Activated T-helper 1 cell treated with Interleukin-2 at 50 U/mL for 16 hours (primary cell): ENCODE measurements at places on chromosomes 6 and 20.

DNA sequence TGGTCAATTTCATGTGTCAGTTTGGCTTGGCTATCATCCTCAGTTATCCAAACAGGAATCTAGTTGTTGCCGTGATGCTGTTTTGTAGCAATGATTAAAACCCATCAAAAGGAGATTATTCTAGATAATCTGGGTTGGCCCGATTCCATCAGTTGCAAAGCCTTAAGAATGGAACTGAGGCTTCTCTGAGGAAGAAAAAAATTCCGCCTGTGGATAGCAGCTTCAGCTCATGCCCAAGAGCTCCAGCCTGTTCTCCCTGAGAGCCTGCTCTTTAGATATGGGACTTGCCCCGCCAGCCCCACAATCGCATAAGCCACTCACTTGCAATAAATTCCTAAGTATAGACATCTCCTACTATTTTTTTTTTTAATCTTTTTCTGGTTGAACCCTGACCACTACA, 61.5 kb downstream of the SEL1L2 start:
- no peak for DNase-seq

DNA sequence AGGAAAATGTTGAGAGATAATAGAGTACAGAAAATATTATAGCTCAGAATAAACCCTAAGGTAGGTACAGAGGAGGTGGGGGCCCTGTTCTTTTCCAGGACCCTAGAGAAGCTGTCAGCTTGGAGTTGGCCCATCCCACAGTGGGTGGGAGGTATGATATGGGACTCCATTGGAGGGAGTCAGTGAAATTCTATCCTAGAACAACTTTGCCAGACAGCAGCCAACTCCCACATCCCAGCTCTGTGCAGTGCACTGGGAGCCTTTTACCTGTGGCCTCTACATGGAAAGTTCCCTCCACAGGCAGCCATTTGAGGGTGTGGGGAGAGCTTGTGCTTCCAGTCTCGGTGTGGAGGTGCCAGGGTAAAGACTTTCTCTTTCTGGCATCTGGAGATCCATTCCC, 36.8 kb upstream of the CLIC5 start:
- no peak for DNase-seq

DNA sequence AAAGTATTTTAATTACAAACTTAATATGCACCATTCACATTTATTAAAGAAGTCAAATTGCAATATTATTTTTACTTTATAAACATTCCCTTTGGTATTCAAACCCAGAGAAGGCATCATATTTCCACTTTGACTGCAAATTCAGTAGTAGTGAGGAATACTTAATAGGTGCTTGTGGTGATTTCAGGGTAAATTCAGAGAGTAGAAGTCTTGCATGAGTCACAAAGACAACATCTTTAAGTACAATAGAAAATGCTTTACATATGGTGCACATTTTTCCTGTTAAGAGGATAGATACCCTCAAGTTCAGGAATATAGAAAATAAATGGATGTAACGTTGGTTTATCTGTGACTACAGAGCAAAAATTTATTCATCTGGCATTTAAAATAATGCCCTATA, 390.2 kb downstream of the TENT5A start:
- DNase-seq: no peak

DNA sequence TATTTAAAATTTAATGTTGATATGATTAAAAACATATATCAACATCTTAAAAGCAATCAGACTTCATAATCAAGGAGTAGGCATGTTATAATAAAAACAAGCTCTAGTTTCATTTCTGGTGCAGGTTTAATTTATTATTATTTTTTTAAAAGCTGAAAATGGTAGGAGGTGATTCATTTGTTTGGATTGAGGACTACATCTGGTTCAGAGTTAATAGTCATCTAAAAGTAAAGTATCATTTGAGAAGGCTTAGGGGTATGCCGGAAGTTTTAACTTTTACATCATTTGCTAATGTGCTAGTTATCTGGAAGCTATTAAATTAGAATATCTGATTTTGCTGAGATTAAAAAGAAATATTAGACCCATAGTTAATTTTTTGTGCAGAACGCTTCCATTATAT, 169.5 kb upstream of the LAMA2 start:
- no peak for DNase-seq

DNA sequence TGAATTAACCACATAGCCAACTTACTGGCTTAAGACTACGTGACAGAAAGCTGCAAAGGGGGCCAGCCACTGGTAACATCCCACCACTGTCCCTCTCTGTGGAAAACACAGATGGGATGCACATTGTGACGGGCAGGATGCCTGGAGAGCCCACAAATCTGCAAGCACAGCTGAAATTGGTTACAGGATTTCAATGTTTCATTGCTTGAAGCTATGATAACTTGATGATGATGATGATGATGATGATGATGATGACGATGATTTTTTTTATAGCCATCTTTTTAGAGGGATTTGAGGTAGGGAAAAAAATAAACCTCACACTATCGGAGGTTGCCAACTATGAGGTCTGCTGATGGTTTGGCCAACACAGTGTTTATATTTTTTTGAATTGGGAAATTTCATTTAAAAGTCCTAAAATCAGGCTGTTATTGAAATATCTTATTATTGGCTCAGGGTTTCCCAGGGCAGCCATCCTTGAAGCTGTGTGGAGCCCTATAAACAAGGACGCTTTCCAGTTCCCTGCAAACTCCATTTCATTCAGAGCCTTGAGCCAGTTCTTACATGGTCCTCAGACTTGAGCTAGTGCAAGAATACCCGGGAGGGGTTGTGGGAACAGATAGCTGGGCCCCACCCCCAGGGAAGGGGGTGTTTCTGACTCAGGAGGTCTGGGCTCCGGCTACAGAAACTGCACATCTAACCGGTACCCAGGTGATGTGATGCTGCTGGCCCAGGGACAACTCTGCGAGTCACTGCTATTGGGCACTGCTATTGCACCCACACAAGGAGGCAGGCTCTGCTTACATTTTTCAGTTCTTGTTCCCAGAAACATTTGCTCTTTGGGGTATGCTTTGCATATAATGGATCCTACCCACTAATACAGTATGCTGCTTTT, 27.1 kb downstream of the BCAS1 start:
- no peak for DNase-seq

DNA sequence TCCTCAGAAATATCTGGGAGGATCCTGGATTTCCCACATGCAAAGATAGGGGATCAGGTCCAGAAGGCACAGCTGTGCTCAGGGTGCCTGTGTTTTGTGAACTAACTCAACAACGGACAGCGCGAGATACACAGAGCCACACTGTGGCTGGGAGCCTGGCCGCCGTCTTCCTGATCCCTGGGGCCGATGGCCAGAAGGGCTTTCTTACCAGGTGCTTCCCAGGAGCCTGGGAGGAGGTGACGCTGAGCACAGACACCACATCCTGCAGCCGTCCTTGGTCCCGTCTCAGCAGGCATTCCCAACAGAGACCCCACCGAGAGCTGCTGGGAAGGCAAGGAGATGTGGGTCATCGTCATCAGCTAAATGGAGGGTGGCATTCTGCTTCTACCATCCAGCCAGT, 144.6 kb upstream of the AFDN start:
- no peak for DNase-seq

GRCh38 chr6:125363039-125363823, 61.5 kb upstream of the HDDC2 start:
- no peak for DNase-seq

GRCh38 chr6:73885393-73885792, 189.4 kb downstream of the CD109 start:
- DNase-seq: no peak

- peak; percentile 31 for DNase-seq
Observed at GRCh38 chr6:33592595-33593413, 12.7 kb upstream of the BAK1 start.

DNA sequence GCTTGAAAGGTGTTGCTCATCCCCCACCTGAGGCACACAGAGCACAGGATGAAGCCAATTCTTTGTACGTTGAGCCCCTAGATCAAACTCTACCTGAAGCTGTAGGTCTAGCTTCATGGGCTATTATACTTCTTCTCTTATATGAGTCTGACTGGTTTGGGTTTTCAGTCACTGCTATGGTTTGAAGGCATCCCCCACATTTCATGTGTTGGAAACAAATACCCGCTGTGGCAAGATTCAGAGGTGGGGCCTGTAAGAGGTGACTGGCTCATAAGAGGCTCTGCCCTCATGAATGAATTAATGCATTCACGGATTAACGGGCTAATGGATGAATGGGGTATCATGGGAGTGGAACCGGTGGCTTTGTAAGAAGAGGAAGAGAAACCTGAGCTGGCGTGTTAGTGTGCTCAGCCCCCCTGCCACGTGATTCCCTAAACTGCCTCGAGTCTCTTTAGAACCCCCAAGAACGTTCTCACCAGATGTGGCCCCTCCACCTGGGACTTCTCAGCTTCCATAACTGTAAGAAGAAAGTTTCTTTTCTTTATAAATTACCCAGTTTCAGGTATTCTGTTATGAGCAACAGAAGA, 39.2 kb downstream of the PREX1 start:
- DNase-seq: no peak

DNA sequence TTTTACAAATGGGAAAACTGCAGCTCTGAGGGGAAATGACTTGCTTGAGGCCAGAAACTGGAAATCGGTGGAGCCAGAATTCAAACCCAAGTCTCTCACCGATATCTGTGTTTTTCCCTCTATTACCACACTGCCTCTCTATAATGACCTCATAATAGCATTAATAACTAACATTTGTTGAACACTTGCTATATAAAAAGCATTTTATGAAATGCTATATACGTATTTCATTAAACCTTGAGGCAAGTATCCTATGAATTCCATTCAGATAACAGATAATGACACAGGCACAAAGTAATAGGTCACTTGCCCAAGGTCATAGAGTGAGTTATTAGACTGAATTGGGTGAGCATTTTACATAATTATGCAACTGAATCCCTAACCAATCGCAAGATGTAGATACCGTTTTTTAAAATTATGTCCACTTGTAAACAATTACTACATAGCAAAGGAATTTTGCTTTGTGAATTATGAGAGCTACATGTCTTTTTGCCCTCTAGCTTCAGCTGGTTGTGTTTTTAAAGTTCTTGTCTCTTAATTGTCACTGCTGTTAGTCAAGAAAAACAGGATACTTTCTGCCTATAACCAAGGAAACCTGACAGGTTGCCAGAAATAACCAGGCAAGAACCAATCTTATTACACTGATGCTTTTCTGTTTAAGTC, 4.7 kb downstream of the DSN1 start:
- no peak for DNase-seq

GRCh38 chr6:34645627-34646026, 50.9 kb downstream of the ILRUN start:
- no peak for DNase-seq

GRCh38 chr6:108164815-108165706, 761 bp upstream of the NR2E1 start:
- no peak for DNase-seq

DNA sequence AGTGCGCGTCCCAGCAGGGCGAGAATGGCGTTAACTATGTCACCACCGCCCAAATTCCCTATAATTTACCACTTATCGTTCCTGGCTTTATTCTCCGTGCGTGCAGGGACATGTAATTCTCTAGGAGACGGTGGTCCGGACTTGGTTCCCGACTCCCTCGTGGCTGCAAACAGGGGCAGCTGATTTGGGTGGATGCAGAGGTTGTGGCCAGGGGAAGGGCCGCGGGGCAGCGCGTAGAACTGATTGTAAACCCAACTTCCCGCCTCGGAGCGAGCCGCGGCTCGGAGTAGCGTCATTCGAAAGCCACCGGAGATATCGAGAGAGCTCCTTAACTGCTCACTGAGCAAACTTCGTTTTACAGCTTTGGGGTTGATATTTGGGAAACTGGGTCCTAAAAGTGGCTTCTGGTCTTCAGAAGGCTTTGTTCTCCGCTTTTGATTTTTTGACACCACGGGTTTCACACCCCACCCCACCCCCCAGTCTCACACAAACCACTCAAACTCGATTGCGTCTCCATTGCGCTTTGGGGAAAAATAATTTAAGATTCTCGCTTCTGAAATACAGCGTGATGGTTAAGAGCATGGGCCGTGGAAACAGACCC, 17.5 kb upstream of the ZSCAN9 start:
- DNase-seq: no peak

- no peak for DNase-seq
Observed at GRCh38 chr6:45554591-45554990, 176.9 kb upstream of the SUPT3H start.

DNA sequence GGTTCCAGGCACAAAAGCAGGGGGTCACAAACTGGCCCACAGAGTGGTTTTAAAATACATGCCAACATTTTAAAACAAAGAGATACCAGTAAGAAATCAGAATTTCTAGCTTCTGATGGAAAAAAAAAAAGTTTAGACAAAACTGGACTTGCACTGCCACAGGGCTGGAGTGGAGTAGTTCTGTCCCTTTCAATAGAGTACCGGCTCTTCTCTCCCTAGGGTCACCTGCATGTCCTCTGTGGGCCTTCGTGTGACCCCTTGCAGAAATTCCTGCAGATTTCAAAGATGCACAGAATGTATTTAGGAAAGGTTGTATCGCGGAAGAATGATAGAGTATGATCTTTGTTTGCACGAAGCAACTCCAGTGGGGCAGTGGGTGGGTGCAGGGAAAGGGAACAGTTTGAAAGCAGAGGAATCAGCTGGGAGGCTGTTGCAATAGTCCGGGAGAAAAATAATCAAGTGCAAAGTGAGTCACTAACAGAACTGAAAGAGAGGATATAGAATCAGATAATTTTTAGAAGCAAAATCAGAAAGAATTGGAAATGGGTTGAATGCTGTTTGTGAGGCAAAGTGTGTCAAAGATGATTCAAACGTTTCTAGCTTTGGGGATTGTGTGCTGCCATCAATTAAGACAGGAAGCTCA, 97.3 kb upstream of the STXBP5 start:
- no peak for DNase-seq

DNA sequence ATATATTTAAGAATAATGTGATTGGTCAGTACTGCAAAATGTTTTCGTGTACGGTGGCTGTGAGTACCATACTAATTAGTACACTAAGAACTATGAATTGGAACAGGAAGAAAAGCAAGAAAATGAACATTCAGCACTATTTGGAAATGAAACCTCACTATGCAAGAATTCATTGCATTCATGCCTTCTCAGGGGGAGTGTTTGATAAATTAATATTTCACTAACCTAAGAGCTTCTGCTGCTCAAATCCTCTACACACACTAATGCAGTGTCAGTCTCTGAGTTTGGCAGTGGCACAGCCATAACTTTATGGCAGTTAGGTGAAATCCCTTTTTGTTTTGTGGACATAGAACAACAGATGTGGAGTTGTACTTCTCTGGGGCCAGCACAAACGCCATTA, 60.1 kb downstream of the SLC16A10 start:
- DNase-seq: no peak

DNA sequence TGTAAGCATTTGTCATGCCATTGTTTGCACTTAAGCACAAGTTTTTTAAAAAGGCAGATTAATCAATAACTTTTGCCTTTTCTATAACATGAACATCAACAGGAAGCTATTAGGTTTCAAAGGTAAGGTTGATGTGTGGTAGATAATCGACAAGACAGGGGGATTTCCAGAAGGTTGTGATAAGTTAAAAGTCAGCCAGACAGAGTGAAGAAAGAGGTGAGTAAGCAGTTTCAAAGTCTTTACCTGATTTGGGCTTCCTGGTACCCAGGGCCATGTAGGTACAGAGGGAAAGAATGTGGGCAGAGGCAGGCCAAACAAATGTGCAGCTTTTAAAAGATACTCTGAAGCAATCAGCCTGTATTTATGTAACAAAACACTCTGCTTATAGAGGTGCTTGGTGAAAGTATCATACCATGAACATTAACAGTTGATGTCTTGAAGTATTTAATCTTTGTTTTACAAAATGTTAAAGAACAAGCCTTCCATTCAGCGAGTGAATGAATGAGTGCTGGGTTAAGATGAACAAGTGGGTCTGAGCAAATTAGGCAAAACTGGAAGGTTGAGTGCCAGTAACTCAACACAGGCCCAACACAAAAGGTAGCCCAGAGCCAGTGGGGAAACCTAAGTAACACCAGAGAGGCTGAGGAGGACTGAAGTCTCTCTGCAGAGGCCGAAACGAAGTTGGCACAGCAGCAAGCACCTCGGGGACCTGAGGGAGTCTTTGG, 60.2 kb downstream of the LRRC1 start:
- no peak for DNase-seq
